ENCODE measurements at places on chromosomes 7 and 10.

- no peak for DNase-seq
Observed at GRCh38 chr10:132876993-132877431, 65.4 kb downstream of the CFAP46 start.

GRCh38 chr10:13715100-13715499 lies 128.3 kb downstream of the PRPF18 start:
- no peak for DNase-seq

- DNase-seq: no peak
Observed at GRCh38 chr10:35705051-35705450, 63.0 kb upstream of the FZD8 start.

DNA sequence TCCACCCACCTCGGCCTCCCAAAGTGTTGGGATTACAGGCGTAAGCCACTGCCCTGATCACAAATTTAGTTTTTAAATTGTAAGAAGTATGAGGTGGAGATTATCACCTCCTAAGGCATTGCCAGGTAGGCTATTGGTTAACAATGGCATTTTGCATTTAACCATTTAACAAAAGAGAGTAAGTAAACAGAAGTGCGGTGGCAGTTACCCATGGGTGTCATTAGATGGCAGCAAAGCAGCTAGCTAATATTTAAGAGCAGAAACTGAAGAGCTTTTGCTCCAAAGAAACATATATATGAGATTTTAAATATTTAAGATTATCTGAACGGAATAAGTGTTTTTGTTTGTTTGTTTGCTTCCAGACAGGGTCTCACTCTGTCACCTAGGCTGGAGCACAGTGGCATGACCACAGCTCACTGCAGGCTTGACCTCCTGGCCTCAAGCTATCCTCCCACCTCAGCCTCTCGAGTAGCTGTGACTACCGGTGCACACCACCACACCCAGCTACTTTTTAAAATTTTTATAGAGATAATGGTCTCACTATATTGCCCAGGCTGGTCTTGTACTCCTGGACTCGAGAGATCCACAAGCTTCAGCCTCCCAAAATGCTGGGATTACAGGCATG lies 325.5 kb upstream of the C7orf33 start:
- DNase-seq: peak; percentile 66

- no peak for DNase-seq
Observed at GRCh38 chr10:129970465-129971364, 6.6 kb upstream of the EBF3 start.

- peak; percentile 89 for DNase-seq
Observed at GRCh38 chr10:112565434-112566053, 118.5 kb downstream of the VTI1A start.

DNA sequence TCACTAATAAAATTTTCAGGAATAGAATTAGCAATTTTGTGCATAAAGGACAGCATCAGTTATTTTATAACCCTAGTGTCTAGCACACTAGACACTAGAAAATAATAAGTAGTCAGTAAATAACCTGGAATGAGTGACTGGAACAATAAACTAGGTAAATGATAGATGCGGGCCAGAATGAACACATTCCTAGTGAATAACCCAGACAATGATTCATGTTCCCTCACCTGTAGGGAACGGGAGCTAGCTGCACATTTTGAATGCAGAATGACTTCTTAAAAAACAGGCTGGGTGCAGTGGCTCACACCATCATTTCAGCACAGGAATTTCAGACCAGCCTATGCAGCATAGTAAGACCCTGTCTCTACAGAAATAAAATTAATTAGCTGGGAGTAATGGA lies 3.2 kb upstream of the ATOH7 start:
- DNase-seq: no peak

- DNase-seq: no peak
Observed at GRCh38 chr7:130333832-130334231, 10.8 kb upstream of the CPA5 start.

- peak; percentile 46 for DNase-seq
Observed at GRCh38 chr7:4769761-4770160, 5.7 kb upstream of the AP5Z1 start.

DNA sequence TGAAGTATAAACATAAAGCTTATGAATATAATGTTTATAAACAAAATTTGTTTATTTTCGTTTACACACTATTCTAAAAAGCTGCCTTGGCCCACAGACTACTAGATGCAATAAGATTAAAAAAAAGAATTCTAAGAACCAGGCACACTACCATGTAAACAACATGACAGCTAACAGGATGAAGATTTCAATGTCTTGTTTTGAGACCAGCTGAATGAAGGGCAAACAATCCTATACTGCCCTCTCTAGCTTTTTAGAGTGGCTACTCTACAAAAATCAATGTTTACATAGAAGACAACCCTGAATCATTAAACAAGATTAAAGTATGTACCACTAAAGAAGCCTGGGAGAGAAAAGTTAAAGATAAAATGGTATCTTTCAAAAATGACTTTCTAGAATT lies 38.6 kb downstream of the SLC25A40 start:
- no peak for DNase-seq

Measured in choroid plexus epithelial cell (primary cell).